ENCODE measurements at places on chromosomes 12 and 14.

- DNase-seq = no peak
Measured at GRCh38 chr12:95859947-95860850, 1.4 kb downstream of the SNRPF start.

DNA sequence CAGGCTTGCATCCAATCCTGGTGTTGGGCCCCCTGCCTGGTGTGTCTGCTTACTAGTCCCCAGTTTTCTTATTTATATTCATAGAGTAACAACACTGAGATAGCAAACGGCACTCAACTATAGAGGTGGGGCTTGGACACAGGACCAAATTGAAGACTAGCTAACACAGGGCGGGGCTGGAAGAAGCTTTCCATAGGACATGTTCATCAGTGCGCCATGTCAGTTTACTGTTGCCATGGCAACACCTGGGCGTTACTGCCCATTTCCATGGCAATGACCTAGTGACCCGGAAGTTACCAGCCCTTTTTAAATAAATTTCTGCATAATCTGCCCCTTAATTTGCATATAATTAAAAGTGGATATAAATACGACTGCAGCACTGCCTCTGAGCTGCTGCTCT, 275.5 kb upstream of the TMEM132C start:
- DNase-seq = no peak

DNA sequence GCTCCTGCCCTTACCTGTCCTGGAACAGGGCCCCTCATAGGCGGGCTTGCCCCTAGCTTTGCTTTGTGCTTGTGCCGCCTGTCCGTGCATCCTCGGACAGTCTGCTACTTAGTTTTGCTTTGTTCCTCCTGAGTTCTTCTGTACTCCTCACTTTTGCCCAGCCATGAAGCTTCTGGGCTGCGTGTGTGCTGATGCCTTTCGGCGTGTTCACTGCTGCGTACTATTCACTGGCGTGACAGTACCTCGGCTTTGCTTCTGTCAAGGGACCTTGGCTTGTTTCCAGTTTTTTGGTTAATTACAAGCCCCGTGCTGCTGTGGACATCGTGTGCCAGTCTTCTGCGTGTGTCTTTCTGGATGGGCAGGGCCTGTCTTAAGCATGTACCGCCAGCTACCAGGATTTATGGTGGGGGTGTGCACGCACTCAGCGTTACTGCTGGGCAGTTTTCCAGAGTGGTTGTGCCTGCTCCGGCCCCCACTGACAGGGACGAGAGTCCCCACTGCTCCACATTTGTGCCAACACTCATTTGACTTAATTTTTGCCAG, 2.5 kb downstream of the PACS2 start:
- no peak for DNase-seq

- DNase-seq = no peak
Measured at GRCh38 chr12:26994109-26994508, 20.1 kb downstream of the TM7SF3 start.

- no peak for DNase-seq
Measured at GRCh38 chr14:34711169-34711568, 3.2 kb downstream of the CFL2 start.

DNA sequence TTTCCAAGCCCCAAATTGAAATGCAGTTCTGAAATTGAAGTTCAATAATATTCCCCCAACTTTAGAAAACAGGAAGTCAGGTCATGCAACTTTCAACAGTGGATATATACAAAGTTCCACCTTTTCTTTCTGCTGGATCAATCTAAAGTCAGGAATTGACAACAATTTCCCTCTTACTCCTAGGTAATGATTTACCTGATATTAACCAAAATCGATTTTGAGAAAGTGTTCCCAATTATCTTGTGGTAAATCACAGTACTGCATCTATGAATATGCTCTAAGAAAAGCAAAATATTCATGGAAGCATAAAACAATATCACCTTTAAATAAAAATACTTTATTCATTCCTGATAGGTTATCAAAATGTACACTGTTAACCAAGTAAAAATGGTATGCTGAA, 28.4 kb downstream of the BDKRB1 start:
- no peak for DNase-seq

DNA sequence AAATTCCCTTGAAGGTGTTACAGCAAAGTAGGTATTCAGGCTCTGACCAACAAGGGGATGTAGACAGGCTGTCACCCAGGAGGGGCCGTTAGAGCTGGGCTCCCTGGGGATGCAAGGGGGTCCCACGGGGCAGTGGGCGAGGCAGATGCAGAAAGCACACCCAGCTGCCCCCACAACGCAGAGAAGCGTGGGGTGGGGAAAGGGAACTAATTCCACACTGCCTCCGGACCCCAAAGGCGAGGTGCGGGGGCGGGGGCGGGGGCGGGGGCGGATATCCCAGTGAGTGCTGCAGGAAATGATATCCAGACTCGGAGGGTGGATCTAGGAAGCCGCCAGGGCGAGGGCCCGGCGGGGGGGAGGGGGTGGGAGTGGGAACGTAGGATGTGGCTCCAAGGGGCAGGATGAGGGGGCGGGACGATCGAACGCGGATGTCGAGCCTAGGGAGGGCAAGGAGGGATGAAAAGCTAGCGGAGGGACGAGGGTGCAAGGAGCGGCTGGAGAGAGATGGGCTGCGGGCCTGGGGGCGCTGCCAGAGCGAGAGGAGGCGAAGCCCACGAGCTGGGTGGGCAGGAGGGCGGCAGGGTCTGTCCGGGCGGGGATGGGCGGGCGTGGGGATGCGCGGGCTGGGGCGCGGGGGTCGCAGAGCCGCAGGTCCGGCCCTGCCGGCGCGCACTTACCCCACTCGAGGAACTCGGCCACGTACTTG, 874 bp downstream of the CDC42BPB start:
- peak; percentile 82 for DNase-seq

- peak; percentile 86 for DNase-seq
Measured at GRCh38 chr14:73728717-73729330, 14.6 kb upstream of the PNMA1 start.

GRCh38 chr12:113048716-113049127, 7.8 kb upstream of the DTX1 start:
- DNase-seq = peak; percentile 76

Data from WERI-Rb-1 (cell line).